ENCODE measurements at places on chromosomes 1 and 21. TPM values are rescaled to one million over a fixed set of nuclear protein-coding genes. Genes with fewer than 3 reads are reported as not detected.

Gene NES
- total RNA-seq, result 49.6 TPM

Gene AMY1B
- total RNA-seq, result not detected

Gene NAV1
- 23.0 TPM for total RNA-seq

Gene SHISAL2A
- total RNA-seq, result not detected

Gene PAX7
- not detected for total RNA-seq

Gene PI4KB
- 42.0 TPM for total RNA-seq
